ENCODE measurements at places on chromosomes 11 and 22. TPM values are rescaled to one million over a fixed set of nuclear protein-coding genes. Genes with fewer than 3 reads are reported as not detected.

Gene CRYBB2
- total RNA-seq, result not detected

Gene HEPN1
- not detected for total RNA-seq

Gene AGBL2
- under 0.01 TPM for total RNA-seq

Gene UBE2L6
- 76.9 TPM for total RNA-seq

Gene DENND5A
- total RNA-seq, result 124 TPM

Gene TPBGL
- under 0.01 TPM for total RNA-seq

Measured in epithelial cell of umbilical artery (primary cell).